Activated CD8-positive, alpha-beta memory T cell treated with anti-CD3 and anti-CD28 coated beads for 4 hours (primary cell): ENCODE measurements at places on chromosomes 13 and 19.

- no peak for DNase-seq
These were observed 20.3 kb upstream of the GPR32 start for GRCh38 chr19:50750010-50750409.

DNA sequence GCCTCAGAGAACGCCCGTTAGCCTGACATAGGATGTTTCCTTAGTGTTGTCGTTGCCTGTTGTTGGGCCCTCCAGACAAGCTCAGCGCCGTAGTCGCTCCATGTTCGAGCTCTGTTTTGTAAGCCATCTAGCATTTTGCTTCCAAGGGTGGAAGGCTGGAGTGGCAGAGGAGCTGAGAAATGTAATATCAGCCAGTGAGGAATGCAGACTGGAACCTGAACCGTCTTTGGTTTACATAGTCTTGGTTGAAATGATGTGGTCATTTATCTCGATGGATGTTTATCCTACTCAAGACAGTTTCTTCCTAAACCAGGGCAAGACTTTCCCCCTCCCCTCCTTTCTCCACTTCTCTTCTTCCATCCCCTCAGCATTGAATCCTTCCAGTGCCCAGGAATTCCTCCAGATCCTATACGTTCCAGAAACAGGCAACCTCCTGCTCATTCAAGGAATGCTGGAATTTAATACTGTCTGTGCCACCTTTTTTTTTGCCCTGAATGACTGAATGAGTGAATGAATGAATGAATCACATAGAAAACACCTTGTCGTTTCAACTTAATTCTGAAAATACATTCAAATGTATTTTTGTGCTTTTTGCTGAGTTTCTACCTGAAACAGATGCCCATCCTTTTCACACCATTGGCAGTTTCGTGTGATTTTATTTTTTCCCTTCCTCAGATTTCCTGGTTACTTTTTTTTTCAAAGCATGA, 109.5 kb upstream of the MBNL2 start:
- no peak for DNase-seq

DNA sequence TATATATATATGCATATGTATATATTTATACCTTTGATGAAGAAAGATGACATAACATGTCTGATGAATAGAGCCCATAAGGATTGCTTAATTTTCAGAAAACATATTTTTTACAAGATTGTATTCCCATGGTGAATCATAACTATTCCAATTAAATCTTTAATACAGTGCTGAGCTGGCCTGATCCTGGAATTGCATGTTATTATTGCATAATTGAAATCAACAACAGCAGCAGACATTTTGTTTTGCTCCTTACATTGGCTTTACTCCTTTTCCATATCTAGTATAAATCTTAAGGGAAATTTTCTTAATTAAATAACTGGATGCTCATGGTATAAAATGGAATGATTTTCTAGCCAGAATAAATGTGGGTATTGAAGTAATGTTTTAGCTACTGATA, 22.0 kb downstream of the POSTN start:
- no peak for DNase-seq

DNA sequence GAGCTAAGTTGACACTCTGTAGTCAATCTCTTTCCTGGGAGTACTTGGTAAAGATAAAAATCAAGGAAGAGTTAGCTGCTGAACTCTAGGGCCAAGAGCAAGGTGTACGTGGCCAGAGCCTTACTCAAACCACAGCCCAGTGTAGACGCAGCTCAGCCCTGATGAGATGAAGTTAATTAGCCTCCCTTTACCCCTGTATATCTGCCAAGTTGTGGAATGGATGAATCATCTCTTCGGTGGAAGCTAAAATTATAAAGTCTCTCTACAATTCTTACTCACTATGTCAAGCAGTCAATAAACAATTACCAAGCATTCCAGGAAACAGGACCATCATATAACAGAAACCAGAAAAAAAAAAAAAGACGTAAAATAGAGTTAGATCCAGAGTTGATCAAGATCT, 146.9 kb upstream of the UFM1 start:
- no peak for DNase-seq

DNA sequence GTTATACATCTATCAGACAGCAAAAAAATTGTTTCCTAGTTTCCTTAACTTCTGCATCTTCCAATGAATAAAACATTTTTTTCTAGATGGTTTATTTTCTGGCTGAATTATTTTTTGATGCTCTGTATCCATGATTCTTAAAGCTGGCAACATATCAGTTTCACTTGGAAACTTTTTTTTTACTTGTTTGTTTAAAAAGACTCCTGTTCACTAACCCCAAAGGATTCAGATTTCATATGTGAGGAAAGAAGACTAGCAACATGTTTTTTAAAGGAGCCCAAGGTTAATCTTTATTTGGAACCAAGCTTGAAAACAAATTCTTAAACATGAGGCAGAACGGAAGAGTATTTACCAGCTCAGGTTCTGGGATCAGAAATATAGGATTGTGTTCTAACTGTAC, 632.3 kb downstream of the SLITRK6 start:
- no peak for DNase-seq

DNA sequence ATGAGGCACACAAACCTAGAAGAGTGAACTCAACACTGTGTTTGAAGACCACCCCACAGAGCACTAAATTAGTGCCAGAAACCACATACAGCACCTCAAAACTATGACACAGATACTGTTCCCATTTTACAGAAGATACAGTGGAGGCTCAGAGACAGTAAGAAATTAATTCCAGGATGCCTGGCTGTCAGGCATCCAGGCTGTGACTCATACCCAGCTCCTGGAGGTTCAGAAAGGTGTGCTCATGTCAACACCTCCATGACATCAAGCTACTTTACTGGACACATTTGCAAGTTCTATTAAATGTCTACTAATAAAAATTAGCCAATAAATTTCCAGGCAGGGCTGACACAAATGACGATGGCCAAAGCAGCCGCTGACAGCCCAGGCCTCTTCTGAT, 176.3 kb downstream of the ABCC4 start:
- no peak for DNase-seq

GRCh38 chr13:93477238-93477637, 250.6 kb downstream of the GPC6 start:
- no peak for DNase-seq

DNA sequence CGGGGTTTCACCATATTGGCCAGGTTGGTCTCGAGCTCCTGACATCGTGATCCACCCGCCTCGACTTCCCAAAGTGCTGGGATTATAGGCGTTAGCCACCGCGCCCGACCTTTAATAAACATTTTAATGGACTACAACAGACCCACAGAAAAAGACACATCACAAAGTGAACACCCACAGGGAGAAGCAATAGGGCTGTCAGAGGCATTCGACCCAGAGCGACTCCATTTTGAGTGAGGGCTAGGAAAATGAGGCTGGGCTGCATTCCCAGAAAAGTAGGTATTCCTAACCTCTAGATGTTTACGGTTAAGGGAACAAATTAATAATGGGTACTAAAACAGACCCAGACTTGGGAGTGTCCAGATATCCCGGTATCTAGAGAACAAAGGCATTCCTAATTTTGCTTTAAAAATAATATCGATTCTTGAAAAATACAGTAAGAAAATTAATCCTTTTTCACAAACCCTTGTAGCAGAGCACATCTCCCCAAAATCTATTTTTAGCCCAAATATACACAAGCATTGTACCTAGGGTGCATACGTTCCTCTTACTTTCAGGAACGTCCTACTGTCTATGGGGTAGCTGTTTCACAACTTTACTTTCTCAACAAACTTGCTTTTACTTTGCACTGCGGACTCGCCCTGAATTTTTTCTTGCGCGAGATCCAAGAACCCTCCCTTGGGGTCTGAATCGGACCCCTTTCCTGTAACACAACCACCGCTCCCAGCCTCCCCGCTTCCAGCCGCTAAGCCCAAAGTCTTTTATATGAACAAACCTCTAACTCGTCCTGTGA, 811 bp upstream of the ZNF8 start:
- no peak for DNase-seq

GRCh38 chr19:18173054-18173571, 500 bp upstream of the IFI30 start:
- DNase-seq = no peak

DNA sequence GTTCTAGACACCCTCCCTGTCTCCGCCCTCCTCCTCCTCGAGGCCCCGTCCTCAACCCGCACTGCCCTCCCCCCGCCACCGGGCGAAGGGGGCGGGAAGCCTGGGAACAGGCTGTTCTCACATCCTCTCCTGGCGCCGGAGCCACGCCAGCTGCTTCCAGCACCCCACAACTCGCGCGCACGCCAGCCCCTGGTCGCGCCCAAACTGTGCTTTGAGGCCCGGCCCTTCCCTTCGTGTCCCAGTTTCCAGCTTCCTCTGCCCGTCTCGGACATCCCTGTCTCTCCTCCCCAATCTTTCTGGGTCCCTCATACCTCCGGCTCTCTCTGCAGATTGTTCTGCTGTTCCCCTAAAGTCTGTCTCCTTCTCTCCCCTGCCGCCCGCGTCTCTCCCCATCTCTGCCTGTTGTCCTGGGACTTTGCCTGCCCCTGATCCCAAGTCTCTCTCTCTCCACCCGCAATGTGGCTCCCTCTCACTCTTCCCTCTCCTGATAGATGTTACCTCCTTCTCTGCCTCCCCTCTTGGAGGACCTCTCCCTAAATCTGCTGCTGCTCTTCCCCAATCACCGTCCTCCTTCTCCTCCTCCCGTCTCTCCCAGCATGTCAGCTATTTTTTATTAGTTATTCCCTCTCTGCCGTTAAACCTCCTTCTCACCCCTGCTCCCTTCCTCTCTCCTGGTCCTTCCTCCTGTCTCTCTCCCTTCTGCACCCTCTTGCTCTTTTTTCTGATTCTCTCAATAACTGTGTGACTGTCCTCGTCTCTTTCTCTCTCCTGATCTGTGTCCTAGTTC, 14.2 kb downstream of the DPF1 start:
- DNase-seq = no peak

DNA sequence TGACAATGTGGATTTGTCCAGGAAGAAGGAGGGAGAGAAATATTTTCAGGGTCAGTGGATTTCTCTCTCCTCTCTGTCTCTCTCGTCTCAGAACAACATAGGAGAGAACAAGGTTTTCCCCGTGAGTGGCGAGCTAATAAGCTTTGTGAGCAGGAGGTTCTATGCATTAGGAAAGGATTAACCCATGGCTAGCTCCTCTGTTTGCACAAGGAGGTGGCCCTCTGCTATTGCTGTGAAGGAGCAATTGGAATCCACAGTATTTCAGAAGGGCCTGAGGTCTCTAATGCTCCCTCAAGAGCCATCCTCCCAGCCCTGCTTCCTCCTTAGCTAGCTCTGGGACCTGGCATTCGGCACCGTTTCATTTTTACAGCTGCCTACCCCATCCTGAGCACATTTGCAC, 288.9 kb upstream of the MAB21L1 start:
- DNase-seq = no peak

DNA sequence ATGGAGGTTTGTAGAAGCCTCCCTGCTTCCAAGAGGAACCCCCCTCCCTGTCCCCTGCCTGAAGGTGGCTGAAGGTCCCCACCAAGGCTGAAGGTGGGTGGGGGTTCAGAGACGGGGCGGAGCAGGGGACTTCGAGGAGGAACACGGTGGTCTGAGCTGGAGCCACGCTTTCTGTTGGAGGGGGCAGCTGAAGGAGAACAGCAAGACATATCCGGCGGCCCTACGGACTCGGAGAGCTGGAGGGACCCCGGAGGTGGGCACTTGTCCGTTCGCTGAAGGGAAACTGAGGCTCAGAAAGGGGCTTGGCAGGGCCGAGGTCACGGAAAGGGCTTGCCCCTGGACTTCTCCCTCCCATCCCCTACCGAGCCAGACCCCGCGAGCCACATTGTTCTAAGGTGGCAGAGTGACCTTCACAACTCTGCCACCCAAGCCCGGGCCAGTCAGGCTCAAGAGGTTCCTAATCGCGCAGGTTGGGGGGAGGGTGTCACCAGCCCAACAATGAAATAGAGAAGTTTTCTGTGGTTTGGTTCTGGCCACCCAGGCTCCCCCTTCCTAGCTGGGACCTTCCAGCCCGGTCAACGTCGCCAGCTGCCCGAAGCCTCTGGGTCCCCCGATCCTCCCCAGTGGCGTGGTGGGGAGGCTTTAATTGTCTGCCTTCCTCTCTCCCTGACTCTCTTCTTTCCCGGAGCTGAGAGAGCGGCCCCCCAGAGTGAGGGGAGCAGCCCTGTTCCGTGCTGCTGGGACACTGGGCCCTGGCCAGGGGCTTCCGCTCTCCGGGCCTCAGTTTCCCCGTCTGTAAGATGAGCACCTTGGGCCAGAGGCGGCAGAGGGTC, 15.5 kb upstream of the KCNN1 start:
- DNase-seq = no peak

DNA sequence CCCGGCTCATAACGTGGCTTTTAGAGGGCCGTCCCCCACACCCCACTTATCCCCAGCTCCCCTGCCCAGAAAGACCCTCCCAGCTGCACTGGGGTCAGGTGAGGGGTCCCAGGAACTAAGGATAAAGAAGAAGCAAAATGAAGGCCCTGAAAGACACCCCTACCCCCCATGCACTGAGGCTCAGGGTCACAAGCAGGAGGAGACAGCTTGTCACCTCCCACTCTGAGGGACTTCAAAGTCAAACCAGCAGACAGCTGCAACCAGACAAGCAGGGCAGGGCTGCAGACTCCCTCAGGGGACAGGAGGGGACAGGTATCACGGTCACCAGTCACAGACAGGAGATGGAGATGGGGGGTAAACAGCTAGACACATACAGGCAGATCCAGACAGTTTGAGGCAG, 6.1 kb upstream of the NANOS3 start:
- DNase-seq = no peak

DNA sequence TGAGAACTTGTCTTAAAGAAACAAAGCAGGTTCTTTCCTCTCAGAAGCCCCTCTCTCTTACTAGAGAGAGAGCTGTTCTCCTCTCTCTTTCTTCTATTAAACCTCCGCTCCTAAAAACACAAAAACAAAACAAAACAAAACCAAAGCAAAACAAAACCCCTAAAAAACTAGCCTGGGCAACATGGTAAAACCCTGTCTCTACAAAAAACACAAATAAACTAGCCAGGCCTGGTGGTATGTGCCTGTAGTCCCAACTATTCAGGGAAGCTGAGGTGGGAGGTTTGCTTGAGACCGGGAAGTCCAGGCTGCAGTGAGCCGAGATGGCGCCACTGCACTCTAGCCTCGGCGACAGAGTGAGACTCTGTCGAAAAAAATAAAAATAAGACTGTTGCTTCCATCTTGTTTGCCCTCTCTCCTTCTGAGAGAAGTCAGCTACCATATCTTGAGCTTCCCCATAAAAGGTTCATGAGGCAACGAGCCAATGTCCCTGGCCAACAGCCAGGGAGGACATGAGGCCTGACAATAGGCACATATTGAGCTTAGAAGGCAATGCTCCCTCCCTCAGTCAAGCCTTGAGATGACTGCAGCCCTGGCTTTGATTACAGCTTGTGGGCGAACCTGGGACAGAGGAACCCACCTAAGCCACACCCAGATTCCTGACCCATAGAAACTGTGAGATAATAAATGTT, 17.5 kb upstream of the FLT3 start:
- no peak for DNase-seq

DNA sequence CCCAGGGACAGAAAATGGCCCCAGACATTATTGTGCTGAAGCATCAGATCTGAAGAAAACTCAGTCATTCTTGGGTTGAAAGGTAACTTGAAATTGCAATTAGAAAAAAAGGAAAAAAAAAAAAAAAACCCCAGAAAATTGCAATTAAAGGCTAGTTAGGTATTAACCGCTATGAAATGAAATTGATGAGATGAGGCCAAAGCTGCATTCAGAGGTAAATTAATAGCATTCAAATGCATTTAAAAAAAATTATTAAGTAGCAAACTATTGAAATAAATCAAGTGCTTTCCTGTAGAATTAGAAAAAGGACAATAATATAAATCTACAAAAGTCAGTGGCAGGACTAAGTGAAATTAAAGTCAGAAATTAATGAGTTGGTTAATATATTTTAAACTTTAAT, 6.4 kb downstream of the PGLS start:
- DNase-seq = no peak

- DNase-seq = peak; percentile 50
These were observed 22.3 kb upstream of the XPO4 start for GRCh38 chr13:20924758-20925394.

GRCh38 chr13:66405908-66406802, 824.0 kb downstream of the PCDH9 start:
- DNase-seq = no peak
